Activated CD8-positive, alpha-beta memory T cell treated with anti-CD3 and anti-CD28 coated beads, Interleukin-2, amount 50 U/mL, for 48 hours (primary cell): ENCODE measurements at places on chromosomes 2 and 18.

DNA sequence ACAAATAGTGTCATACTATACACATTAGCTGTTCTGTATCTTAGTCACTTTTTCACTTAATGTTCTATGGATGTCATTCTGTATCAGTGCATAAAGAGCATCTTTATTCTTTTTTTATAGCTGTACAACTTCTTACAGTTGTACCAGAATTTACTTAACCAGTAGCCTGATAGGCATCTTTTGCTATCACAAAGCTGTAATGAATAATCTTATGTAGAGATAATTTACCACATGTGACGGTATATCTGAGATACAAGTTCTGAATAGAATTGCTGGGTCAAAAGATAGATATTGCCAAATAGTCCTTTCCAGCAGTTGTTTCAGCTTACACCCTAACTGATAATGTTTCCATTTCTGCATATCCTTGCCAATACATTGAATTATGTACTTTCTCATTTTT, 70.0 kb downstream of the PTRHD1 start:
- no peak for DNase-seq

GRCh38 chr2:222955008-222955407, 94.2 kb downstream of the ACSL3 start:
- no peak for DNase-seq

DNA sequence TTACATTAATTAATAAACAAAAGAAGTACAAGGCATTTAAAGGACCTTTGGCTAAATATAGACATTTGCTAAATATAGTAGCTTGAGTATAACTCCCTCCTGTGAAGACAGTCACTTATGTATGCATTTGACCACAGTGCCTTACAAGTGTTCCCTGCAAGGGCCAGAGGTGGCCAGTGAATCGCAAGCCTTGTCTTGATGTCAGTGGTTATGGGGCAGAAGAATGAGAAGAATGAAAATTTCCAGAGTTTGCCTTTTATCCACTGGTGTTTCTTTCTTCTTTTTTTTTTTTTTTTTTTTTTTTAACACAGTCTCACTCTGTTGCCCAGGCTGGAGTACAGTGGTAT, 1.8 kb downstream of the LRRFIP1 start:
- no peak for DNase-seq

DNA sequence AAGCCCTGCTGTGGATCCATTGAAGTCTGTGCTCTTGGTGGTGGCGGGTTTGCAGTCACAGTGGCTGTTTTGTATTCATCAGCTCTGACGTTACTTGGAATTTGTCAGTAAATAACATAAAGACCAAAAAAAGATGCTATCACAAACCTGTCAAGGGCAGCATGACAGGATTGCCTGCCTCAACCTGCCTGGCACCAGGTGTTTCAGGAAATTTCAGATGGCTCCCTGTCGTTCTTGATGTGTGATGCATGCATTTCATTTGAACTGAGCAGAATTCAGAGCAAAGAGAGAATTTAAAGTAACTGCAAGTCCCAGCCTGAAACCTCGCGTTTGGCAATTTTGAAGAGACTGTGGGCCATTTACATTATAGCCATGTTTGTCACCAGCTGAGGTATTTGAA, 50.3 kb upstream of the EPC2 start:
- DNase-seq: no peak

DNA sequence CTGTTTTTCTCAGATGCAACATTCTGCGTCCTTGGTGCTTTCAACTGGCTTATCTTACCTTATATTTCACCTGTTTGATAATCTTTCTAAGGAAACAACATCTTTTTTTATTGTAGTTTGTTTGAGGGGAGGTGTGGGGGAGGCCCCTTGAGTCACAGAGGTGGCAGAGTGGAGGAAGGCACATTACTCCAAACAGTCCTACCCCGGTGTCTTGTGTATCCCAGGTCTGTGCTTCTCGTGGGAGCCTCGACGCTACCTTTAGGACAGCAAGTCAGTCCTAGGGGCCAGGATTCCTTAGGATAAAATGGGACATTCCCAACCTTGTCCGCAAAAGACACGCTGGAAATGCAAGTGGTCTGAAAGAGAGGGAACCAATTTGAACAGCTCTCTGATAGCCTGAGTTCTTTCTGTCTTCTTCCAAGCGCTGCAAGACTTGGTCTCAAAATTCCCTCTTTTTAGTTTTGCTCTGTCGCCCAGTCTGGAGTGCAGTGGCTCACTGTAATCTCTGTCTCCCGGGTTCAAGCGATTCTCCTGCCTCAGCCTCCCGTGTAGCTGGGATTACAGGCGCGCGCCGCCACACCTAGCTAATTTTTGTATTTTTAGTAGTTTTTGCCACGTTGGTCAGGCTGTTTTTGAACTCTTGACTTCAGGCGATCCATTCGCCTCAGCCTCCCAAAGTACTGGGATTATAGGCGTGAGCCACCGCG, 4.0 kb downstream of the GATA6 start:
- no peak for DNase-seq

- DNase-seq: peak; percentile 60
Observed at GRCh38 chr2:160411167-160411566, 82.4 kb downstream of the RBMS1 start.

DNA sequence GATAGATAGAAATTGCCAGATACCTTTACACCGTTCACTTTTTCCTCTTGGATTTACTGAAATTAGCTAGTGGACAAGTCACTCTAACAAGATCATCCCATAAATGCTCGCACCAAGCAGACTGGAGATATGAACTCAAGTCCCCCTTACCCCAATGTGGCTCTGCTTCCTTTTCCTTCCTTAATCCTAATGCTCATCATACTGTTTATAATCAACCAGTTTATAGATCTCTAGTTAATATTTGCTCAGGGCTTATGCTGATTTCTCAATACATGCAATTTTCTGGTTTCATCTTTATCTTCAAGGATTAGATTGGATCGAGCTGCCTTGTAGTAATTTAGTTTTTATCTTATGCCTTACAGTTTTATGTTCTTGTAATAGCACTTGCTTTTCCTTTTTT, 318.3 kb upstream of the KLHL29 start:
- DNase-seq: no peak

- no peak for DNase-seq
Observed at GRCh38 chr2:5145801-5146200, 546.4 kb upstream of the SOX11 start.

DNA sequence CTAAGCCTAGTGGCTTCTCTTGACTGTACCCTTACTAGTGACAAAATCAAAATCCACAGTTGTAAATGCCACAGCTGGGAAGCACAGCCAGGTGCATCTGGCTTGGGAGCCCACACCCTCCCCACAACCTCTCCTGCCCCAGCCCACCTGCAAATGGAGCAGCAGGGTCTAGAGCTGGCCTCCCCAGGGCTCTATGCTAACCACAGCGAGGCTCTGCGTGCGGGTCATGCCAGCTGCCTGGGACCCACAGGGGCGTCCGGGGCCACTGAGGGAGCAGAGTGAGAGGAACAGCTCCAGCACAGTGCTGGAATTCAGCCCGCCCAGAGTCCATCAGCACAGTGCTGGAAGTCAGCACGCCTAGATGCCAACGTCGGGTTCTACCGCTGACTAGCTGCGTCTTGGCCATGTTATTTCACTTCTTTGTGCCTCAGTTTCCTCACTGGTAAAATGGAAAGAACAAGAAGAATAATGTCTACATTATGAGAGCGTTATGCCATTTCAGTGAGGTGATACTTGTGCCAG, 109.1 kb upstream of the ID2 start:
- DNase-seq: no peak

DNA sequence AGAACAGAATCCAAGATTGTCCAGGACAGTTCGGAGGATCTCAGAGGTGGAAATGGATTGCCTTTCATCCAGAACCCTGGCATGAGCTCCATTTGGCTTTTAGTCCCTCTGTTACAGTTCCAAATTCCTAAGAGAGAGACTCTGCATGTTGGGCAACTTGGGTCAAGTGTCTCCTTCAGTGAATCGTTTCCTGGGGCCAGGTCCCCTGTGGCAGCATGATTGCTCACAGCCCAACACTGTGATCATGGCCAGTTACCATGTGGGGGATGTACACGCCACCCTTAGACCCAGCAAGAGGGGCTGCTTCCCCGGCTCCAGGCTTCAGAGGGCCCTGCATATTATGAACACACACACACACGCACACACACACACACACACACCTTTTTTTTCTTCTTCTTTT, 118.6 kb upstream of the GLI2 start:
- no peak for DNase-seq

DNA sequence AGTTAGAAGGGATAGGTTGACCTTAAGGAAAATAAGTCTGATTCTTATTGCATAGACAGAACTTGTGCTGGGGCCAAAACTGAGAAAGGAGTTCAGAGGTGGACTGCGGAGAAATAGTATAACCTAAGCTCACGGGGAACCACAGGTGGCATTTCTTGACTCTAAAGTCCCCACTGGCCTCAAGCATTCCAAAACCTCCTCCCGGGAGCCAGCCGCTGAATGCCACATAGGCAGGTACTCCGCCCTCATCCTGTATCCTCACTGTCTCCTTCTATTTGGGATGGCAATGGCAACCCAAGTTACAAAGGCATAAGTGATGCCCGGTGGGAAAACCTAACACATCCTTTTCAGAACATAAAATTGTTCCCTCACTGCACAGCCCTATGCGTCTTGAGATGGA, 173.0 kb downstream of the SP3 start:
- DNase-seq: no peak

- DNase-seq: no peak
Observed at GRCh38 chr2:153138651-153139375, 339.7 kb downstream of the RPRM start.

GRCh38 chr2:3212984-3213383, 164.6 kb downstream of the EIPR1 start:
- DNase-seq: no peak
